SJSA1 (cell line): ENCODE measurements at places on chromosomes 5 and 9.

GRCh38 chr9:113707953-113708695, 168.0 kb upstream of the ZNF618 start:
- no peak for DNase-seq

- no peak for DNase-seq
Observed at GRCh38 chr5:40360685-40361084, 319.0 kb upstream of the PTGER4 start.

DNA sequence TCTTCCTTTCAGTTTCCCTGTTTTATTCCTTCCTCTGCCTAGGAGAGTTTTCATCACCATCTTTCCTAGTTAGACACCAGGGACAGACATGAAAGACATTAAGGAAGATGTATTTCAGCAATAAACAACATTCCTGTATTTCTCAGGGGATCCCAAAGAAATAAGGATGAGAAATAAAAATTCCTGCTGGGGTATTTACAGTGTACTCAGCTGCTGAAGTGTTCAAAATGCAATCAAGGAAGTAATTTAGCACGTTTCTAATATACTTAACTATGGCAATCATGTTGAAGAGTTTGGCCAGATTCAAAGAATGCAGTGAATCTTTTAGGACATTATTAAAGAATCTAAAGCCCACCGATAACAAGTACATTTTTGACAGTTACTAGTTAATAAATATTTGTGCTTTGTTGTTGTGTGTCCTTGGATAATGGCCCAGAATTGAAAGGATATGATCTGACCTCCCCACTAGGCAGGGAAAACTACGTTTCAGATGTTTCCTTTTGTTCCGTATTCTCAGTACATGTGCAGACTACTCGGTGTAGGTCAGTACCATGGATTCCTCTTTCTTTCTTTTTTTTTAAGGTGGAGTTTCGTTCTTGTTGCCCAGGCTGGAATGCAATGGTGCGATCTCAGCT, 46.8 kb downstream of the INIP start:
- DNase-seq: no peak

- no peak for DNase-seq
Observed at GRCh38 chr5:69250593-69250992, 15.9 kb downstream of the CDK7 start.

- DNase-seq: no peak
Observed at GRCh38 chr5:128925973-128926372, 39.3 kb upstream of the SLC27A6 start.

DNA sequence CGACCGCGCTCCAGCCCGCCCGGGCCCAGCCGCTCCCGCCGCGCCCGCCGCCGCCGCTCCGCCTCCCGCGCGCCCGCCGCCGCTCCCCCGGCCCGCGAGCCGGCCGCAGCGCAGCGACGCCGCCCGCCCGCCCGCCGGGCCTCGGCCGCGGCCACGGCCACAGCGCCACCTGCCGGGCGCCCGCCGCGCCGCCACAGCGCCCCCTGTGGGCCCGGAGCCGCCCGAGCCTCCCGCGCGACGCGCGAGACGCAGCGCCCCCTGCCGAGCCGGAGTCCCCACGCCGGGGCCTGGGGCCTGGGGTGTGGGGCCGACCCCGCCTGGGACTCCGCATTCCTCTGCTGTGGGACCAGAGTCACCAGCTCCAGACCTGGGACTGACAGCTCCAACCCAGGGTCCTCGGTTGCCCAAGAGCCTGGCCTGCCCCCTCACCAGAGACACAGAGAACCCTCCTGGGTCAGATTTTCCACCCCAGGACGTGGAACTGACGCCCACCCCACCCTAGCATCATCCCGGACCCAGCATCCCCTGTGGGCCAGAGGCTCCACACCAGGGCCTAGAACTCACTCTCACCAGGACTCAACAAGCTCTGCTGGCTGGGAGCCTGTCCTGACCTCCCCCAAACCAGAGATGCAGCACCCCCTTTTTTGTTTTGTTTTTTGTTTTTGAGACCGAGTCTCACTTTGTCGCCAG, at the start of gene RAPGEF1:
Gene RAPGEF1, minus strand, starts transcription at position 118 of the 690 bp plus-strand sequence. CDS start 246 bp downstream, outside the sequence.
- no peak for DNase-seq

DNA sequence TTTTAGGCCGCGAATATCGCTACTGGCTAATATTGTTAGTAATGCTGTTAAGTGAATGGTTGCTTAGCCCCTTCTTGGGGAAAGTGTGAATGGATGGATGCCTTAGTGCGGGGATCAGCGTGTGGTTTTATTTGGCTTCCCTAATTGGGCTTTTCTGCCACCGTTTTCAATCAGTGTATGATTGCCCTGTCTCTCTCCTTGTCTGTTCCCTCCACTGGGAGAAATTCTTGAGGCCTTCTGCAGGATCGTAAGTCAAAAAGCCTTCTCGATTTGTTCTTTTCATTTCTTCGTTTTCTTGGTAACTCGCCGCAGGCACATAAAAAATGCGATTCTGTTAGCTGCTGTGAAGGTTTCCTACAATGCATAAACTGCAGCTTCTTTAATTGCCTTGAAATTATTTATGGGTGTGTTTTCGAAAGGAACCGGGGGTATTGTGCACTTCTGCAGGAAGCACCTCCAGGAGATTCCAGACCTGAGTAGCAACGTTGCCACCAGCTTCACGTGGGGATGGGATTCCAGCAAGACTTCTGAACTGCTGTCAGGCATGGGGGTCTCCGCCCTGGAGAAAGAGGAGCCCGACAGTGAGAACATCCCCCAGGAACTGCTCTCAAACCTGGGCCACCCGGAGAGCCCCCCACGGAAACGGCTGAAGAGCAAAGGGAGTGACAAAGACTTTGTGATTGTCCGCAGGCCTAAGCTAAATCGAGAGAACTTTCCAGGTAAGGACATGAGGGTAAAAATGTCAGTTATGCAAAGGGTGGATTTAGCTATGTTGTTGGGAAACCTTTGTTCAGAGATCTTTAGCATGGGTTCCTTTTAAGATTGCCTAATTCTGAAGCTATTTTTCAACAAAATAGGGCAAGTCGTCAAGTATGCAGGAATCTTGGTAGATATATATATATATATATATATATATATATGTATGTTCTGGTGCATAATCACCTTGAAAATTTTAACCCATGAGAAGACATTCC, 700 bp downstream of the SKP2 start:
- no peak for DNase-seq

DNA sequence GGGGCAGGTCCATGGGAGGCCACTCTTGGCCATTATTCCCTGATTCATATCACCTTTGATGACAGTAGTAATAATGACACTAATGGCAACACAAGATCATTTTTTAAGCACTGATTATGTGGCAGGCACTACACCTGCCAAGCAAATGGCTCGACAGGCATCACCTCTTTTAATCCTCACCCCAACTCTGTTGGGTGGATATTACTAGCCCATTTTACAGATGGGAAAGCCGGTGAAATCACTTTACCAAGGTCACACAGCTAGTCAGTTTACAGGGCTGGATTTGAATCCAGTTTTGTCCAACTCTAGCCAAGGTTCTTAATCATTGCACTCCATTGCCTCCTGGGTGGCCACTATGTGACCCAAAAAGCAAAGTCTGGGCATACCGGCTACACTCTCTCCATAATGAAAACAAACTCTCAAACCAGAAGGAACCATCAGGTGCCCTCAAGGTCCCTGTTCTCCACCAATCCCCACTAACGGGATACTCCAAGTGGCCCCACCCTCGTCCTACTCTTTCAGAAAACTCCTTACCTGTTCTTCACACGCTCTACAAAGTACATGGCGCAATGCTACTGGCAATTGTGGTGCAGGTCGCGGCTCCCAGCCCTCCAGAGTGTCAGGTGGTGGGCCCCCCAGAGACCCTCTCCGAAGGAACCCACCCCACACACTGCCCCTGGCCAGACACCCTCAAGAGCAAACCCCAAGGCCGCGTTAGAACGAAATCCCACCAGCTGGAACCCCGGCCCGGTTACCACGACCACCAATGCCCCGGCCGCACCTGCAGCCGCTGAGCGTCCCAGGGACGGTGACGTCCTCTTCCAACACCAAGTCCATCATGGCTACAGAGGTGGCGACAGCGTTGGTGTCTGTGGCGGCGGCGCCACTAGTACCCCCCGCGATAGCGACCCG, 572 bp downstream of the CDK5RAP2 start:
- DNase-seq: peak; percentile 32

DNA sequence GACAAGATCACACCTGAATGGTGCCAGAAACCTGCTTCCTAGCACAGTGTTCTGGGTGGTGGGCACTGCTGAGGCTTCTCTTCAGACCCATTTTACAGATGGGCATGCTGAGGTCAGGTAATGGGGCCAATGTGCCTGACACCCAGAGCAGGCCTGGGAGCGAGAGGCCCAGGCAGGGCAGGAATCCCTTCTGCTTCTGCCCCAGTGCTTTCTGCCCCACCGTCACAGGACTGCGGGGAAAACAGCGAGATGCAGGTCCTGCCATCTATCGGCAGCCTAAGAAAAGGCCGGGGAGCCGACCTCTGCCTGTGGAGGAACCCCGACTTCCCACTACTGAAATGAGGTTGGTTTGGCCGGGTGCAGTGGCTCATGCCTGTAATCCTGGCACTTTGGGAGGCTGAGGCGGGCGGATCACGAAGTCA, 22.8 kb upstream of the RNU6ATAC start:
- no peak for DNase-seq

DNA sequence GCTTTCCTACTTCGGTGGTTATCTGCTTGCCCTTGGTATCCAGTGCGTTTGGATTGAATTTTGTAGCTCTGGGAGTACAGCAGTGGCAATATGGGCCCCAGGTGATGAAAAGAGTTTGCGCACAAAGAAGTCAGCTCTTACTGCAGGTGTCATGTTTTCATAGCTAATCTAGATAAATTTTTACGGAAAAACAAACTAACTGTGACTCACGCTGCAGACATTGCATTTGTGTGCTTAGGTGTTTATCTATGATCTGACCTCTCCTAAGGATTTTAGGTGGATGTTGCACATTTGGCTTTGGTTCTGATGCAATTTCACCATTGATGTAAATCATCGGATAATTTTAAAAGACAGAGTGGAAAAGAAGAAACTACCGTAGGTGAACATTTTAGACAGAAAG, 92.1 kb downstream of the VCAN start:
- DNase-seq: no peak

- DNase-seq: peak; percentile 51
Observed at GRCh38 chr9:134442085-134442474, 115.8 kb downstream of the RXRA start.
